Astrocyte of the cerebellum (primary cell): ENCODE measurements at places on chromosomes 1 and 21.

GRCh38 chr1:236027104-236027503 is 37.8 kb downstream of the NID1 start:
- no peak for DNase-seq

DNA sequence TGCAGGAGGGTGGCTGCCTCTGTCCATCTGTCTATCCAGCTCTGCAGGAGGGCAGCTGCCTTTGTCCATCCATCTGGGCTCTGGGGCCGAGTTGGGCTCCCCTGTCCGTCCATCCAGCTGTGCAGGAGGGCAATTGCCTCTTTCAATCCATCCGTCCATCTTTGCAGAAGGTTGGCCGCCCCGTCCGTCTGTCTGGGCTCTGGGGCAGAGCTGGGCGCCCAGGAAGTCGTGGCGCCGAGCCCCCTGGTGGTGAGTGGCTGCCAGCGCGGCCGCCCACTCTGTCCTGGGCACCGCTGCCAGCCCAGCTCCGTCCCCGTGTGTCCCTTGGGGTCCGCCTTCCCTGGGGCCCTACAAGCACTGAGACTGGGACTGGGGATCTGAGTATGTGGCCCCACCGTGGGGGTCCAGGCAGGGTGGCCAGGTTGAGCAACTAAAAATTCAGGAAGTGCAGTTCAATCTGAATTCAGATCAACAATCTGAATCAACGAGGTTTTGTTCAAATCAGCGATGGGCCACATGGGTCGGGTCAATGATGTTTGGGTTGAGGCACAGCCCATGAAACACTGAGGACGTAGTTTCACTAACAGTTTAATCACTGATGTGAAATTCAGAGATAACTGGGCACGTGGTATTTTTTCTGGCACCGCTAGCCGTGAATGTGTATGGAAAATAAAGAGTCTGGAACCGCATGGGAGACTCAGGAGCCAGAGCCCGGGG is 99.1 kb upstream of the ACTRT2 start:
- DNase-seq = no peak

GRCh38 chr1:76229279-76230005 is 154.9 kb downstream of the ST6GALNAC3 start:
- DNase-seq = no peak

GRCh38 chr1:57381426-57381825 is 42.4 kb downstream of the DAB1 start:
- no peak for DNase-seq

- no peak for DNase-seq
Measured at GRCh38 chr1:156463874-156464273, 36.7 kb downstream of the MEF2D start.

DNA sequence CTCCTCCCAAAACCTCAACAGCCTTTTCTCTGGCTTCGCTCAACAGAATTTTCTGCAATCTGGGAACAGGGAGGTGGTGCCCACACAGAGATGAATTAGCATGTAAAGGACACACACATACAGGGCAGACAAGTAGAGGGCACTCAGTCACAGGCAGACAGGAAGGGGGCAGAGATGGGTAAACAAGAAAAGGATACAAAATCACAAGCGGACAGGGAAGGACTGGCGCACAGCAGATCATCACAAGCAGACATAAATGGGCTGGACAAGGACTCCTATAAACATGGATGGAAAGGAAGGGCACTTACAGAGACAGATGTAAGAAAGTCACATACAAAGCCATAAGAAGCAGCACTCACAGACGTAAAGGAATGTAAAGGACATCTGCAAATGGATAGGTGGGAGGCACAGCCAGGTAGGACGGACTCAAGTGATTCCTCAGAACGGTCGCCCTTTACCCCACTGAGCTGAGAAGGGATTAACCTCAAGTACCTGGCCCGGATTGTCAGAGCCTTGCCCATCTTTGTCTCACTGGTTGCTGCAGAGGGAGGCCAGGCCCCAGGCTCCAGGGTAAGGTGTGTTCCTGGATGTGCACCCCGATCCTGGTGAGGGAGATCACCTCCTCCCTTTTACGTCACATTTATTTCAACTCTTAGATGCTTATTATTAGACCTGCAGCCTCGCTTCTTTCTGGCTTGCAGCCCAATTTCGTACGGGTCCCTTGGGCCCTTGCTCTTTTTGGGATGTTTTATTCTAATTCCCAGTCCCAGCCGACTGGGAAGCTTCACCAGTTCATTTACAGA is 836 bp upstream of the PRCC start:
- no peak for DNase-seq

DNA sequence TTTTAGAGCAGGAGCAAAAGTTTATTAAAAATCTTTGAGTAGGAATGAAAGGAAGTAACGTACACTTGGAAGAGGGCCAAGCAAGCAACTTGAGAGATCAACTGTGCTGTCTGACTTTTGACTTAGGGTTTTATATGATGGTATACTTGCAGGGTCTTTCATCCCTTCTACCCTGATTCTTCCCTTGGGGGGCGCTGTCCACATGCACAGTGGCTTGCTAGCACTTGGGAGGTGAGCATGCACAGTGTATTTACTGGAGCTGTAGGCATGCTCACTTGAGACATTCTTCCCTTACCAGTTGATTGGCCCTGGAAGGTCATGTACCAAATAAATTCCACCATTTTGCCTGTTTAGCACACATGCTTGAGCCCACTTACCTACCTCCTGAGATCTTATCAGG is 1001.3 kb upstream of the ADGRL2 start:
- no peak for DNase-seq

DNA sequence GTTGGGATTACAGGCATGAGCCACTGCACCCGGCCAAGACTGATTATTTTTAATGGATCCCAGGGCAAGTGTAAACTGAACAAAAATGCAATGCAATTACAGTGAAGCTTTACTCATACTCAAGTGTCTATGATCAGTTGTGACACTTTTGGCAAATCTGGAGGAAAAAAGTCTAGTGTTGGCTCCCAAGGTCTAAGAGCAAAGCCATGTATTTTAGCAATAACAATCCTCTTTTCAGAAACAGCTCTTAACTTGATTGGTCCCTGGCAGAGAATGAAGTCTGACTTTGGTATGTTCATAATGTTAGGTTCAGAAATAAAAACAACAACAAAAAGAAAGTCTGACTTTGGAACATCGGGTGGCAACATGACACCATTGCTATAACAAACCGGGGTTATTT is 40.2 kb upstream of the C1orf53 start:
- no peak for DNase-seq

DNA sequence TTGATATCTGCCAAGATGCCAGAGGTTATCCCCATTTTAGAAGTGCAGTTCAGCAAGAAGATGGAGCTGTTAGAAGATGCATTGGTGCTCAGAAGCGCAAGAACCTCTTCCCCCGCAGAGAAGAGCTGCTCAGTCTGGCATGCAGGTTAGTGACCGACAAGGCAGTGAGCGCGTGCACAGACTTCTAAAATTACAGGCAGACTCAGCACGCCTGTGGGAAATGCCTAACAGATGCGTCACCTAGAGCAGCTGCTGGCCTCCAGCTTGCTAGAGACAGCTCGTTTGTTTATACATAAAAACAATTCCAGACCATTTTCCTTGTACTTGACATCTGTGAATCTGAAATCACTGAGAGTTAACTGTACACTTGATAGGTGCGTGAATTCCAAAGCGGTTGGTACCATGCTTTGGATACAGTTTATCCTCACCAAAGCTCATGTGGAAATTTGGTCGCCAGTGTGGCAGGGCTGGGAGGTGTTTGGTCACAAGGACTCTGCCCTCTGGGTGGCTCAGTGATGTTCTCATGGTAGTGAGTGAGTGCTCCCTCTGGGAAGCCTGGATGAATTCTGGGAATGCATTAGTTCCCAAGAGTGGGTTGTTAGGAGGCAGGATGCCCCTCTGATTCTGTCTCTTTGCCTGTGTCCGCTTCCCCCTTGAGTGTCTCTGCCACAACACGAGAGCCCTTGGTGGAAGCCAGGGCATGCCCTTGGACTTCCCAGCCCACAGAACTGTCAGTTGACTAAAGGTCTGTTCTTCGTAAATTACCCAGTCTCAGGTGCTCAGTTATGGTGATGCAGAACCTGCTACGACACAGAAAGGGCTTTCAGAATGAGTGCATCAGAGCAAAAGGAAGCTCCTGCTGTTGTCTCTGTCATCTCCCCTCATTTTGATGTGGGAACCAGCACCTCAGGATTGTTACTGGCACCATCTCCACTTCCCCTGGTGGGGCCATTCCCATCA is 24.4 kb downstream of the SNAP47 start:
- peak; percentile 97 for DNase-seq

- DNase-seq = no peak
Measured at GRCh38 chr1:17620448-17620847, 81.0 kb downstream of the ARHGEF10L start.

DNA sequence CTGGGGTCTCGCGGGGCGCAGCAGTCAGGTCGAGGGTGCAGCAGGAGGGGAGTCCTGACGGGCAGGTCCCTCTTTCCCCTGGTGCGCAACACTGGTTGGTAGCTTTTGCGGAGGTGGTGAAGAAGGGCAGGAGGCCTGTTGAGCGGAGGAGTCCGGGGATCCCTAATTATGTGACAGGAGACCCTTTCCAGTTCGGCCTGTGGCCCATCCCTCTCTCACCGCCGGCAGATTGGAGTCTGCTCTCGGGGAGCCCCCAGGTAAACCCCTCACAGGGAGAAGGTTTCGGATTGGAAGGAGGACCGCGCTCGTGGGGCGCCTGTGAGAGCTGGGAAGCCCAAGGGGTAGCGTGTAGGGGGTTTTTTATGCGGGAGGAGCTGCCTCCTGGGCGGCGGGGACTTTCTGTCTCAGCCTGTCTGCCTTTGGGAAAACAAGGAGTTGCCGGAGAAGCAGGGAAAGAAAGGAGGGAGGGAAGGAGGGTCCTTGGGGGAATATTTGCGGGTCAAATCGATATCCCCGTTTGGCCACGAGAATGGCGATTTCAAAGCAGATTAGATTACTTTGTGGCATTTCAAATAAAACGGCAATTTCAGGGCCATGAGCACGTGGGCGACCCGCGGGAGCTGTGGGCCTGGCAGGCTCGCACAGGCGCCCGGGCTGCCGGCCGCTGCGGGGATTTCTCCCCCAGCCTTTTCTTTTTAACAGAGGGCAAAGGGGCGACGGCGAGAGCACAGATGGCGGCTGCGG is 9.5 kb downstream of the SIM2 start:
- DNase-seq = no peak

DNA sequence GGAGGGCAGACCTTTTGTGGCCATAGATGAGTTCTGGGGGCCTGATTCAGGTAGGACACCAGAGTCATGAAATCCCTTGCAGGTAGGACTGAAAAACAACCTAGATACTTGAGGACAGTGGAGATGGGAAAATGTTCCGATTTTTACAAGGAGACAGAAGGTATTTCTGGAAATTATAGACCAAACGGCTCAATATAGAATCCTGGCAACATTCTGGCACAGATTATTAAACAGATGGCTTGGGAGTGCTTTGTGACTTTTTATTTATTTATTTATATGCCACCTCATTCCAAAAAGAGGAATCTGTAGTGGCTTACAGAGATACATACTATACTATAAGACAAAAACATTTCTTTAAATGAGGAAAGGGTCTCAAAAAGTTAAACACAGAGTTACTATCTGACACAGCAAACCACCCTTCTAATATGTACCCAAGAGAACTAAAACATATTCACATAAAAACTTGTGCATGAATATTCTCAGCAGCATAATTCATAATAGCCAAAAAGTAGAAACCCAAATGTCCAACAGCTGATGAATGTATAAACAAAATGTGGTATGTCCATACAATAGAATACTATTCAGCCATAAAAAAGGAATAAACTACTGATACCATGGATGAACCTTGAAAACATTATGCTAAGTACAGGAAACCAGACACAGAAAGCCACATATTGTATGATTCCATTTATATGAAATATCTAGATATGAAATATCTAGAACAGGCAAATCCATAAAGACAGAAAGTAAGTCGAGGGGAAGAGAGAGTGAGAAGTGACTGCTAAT is 49.8 kb downstream of the CDK18 start:
- DNase-seq = no peak

- no peak for DNase-seq
Measured at GRCh38 chr21:44049606-44050005, 37.5 kb downstream of the TRAPPC10 start.

DNA sequence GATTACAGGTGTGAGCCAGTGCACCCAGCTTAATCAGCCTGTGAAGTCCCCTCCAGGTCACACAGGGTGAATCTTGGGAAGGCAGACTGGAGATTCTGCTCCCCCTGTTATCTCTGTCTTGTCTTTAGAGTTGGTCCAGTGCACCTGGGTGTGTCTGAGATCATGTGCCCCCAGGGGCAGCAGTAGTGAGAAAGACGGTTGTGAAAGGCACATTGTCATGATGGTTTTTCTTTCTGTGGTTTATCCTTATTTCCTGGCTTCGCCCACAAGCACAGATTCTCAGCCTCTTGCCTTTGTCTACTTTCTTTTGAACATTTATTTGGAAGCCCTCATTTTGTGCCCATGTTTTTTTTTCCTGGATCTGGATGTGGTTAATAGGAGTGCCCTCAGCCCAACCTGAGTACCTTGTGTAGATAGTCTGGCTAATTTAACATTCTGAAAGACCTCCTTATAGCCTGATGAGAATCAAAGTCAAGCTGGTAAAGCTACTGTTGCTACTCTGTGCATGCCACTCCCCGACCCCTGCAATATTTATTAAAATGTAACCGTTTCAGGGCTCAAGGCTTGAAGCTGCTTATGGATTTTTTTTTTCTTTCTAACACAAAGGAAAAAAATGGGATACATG is 23.7 kb downstream of the UCK2 start:
- no peak for DNase-seq

DNA sequence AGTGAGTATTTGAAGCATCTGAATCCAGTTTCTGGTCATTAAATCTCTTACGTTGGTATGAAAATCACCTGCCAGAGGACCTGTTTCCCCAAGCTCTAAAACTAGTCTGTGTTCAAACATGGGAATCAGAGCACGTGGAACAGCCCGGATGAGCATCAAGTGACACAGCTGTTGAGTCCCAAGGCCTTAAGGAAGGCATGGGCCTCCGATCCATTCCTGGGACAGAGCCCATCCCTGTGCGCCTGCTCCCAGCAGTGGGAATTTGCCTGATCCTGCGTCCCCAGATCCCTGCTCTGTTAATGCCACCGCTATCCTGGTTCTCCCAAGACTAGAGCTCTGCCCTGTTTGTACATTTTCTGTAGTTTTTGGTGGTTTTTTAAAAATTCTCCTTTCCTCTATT is 68.4 kb upstream of the FBXO28 start:
- DNase-seq = no peak

DNA sequence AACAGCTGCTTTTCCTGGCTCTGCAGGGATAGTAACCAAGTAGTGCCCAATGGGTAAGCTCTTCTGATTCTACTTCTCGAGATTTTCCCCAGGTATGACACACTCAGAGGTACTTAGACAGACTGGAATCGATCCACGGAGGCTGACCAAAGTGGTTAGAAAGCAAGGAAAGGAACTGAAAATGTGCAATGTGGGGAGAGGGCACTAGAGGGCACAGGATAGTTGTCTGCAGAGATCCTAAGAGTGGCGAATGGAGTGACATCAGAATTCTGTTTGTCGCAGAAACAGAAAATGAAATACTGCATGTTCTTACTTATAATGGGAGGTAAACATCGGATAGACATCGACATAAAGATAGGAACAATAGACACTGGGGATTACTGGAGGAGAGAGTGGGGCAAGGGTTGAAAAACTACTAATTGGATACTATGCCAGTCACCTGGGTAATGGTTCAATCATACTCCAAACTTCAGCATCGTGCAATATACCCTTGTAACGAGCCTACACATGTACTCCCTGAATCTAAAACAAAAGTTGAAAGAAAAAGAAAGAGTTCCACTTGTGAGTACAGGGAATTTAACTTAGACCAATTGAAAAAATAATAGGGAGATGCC is 23.3 kb downstream of the CYP2J2 start:
- DNase-seq = no peak

- DNase-seq = no peak
Measured at GRCh38 chr1:28510273-28510969, 4.6 kb downstream of the RCC1 start.

- DNase-seq = no peak
Measured at GRCh38 chr1:5926686-5927435, 65.4 kb downstream of the NPHP4 start.
